Small intestine (tissue), 16 donors: ENCODE measurements at places on chromosomes 7 and 10.
A peak's percentile ranks its signal among the peaks of the same experiment; 100 is the strongest.

DNA sequence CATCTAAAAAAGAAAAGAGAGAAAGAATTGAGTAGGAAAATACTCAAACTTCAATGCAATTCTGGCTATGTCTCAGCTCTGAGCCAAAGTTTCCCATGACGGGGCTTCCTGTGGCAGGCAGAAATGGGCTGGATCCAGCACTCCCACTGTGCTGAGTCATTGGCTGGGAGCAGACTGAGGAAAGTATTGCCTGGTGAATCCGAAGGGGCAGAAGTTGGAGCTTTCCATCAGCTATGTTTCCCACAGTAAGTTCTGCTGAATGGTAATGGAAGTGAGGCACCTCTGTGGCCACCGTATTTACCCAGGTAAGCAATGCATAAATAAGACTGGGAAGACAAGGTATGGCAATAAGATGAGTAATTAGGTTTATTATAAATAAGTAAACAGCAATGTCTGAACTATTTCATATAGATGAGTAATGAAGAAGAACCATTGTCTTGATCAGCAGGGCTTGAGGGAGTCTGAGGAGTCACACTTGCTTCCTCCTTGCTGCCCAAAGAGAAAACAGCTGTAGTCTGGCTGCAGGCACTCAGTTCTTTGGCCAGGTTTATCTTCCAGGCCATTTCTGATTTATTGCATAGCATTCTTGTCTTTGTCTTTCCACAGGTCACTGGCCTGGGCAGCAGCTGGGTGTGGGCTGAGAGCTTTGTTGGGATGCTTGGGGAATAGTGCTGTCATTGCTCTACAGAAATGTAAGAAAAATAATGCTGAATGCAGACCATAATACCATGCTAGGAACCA lies 255.3 kb downstream of the DNAJB9 start:
- no peak for DNase-seq

DNA sequence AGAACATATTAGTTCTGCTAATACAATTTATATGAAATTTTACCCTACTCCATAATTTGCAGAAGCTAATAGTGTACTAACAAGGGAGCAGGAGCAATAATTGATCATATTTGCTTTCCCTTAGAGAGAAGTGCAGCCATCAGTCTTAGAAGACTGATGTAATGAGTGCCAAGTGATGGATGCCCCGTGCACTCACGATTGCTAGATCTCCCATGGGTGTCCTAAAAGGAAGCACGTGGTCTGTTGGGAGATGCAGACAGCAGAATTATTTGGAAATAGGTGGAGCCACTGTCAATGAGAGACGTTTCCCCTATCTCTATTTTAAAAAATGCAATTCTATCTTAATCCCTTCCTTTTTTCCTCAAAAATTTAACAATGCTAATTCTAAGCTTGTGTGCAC lies 772.2 kb upstream of the C7orf33 start:
- DNase-seq: no peak

GRCh38 chr7:130872756-130873448 lies 138.9 kb upstream of the KLF14 start:
- no peak for DNase-seq

DNA sequence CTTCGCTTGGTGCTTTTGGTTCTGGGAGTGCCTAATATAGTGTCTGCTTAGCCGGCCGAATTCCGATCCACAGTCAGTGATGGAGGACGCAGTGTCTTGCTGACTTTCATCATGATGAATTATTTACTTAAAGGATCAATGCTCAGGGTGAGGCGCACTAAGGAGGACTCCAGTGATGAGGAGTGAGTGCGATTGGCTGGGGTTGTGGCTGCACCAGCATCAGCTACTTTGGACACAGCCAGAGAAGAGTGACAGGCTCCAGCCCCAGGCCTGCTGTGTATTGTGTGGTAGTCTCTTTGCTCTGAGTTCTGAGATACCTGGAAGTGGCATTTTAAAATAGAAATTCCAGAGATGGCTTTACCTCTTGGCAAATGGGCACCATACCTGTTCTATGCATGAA lies 73.3 kb upstream of the ANLN start:
- no peak for DNase-seq

- peak; percentile 91 for DNase-seq
These were observed 42.8 kb upstream of the SLC13A1 start for GRCh38 chr7:123242467-123243092.

GRCh38 chr7:29859524-29860185 lies 53.3 kb downstream of the WIPF3 start:
- no peak for DNase-seq

DNA sequence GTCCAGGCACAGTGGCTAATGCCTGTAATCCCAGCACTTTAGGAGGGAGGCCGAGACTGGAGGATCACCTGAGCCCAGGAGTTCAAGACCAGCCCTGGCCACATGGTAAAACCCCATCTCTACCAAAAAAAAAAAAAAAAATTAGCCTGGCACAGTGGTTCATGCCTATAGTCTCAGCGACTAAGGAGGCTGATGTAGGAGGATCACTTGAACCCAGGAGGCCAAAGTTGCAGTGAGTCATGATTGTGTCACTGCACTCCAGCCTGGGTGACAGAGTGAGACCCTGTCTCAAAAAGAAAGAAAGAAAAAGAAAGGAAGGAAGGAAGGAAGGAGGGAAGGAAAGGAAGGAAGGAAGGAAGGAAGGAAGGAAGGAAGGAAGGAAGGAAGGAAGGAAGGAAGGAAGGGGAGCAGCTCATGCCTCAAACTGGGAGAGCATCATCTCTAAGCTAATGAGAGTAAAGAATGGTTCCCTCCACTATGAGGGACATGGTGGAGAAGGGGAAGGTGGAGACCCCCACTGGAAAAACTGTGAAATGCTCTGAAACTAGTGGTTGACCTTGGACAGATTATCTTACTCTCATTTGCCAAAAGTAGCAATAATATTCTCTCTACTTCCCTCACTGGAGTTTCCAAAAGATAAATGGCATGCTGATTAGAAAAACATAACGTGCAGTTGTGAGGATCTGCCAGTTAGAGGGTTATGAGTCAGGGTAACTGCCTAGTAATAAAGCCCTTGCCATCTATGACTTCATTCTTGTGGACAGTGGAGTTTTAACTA lies 16.8 kb downstream of the GIMAP5 start:
- DNase-seq: no peak

GRCh38 chr10:58638388-58638787 lies 125.7 kb downstream of the BICC1 start:
- no peak for DNase-seq

DNA sequence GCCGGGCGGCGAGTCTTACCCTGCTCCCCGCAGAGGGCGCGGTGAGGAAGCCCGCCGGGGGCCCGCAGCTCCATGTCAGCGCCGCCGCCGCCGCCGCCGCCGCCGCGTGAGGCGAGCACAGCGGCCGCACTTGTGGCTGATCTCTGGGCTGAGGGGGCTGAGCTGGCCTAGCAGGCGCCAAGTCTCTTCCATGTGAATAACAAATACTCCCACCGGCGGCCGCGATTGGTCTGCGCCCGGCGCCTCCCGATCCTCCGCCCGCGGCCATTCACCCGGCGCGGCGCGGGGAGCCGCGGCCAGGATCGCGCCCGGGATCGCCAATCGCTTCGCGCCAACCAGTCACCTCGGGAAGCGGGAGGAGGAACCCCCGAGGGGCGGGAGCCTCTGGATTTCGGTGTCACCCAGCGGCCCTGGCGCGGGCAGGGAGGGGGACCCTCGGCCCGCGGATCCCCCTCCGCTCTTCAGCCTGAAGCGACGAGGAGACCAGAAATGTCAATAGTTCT lies at the start of gene GRM8:
TSS of gene GRM8 (minus strand) at position 164 of the 503 bp plus-strand sequence.
- no peak for DNase-seq

GRCh38 chr7:35828817-35829216 lies 28.0 kb downstream of the SEPTIN7 start:
- DNase-seq: no peak

GRCh38 chr7:86867163-86867762 lies 192.2 kb downstream of the ELAPOR2 start:
- DNase-seq: no peak

DNA sequence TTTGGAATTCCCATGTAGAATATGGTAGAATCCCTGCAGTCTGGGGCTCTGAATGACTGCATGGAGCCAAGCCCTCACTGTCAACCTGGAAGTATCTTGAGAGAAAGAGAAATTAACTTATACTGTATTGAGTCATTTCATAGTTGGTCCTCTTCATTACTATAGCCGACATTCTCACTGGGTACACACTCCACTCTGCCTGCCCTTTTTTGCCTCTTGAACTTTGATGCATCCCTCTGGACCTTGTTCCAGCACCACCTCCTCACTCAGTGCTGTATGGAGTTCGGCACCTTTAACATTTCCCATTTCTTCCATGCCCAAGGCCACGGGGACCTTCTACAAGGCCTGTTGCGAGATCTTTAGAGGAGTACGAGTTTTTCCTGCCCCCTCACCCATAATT lies 4.6 kb upstream of the ARHGAP22 start:
- no peak for DNase-seq
